Right lobe of liver (tissue), 6 donors: ENCODE measurements at places on chromosomes 4 and X. TPM values are rescaled to one million over a fixed set of nuclear protein-coding genes. Genes with fewer than 3 reads are reported as not detected.

DNA sequence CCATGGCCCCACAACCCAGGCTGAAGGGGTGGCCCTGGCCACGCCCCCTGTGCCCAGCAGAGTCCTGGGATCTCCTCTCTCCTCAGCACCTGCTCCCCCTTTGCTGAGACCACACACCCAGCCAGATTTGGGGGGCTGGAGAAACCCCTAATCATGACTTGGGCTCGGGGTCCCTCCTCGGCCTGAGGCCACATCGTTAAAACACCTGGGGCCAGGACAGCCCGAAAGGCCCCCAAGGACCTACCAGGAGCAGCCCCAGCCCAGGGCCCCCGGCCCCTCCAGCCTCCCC, 116.7 kb downstream of the FAM53A start:
- peak; percentile 35 for DNase-seq
- H3K27me3 ChIP-seq = no peaks in the 10 kb centered on the region
- H3K4me1 ChIP-seq = no peaks in the 10 kb centered on the region
- H3K4me3 ChIP-seq = no peak overlapping the region
- H3K27ac ChIP-seq = no peak overlapping the region

- peak overlapping the region; percentile 86 for H3K4me3 ChIP-seq
- peak overlapping the region; percentile 81 for H3K27ac ChIP-seq
- no peaks in the 10 kb centered on the region for H3K27me3 ChIP-seq
- no peaks in the 10 kb centered on the region for H3K4me1 ChIP-seq
- H3K36me3 ChIP-seq = peaks cover 9% of the 10 kb centered on the region
- DNase-seq = peak; percentile 56
Observed at GRCh38 chr4:88522702-88523324, 763 bp downstream of the PYURF start.

DNA sequence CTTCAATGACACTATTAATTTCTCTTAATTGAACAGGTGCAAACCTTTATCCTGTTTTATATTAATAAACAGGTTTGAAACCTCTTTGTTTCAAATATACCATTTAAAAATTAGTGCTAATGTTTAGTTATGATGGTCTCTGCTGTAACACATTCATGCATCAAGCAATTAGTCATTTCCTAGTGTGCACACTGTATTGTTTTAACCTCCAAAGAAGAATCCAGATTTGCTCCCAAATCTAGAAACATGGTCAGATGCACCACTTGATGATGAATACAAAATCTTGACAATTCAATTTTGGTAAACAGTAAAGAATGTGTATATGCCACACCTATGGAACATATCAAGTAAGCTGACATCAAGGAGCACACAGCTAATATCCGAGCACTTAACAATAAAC, 157.1 kb downstream of the TRIML1 start:
- H3K4me3 ChIP-seq = no peak overlapping the region
- DNase-seq = no peak
- H3K4me1 ChIP-seq = no peaks in the 10 kb centered on the region
- H3K27me3 ChIP-seq = no peaks in the 10 kb centered on the region

DNA sequence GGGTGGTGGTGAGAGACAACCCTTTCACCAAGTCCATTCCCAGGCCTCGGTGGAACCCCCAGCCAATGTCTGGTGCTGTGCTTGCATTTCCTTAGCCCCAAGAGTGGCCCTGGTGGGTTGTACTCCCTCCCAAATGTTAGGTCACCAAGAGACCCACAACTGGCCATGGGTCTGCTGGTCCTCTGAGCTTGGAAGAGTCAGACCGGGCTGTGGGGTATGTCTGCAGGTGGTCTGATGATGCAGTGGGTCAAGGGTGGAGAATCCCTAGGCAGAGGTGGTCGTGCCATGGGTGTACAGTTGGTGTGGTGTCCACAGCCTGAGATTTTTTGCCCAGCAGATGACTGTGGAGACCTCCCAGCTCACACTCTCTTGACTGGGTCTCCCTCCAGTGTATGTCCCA, 535.7 kb upstream of the CNKSR2 start:
- no peaks in the 10 kb centered on the region for H3K27me3 ChIP-seq
- H3K27ac ChIP-seq = no peak overlapping the region
- H3K4me1 ChIP-seq = no peaks in the 10 kb centered on the region
- H3K4me3 ChIP-seq = no peak overlapping the region
- H3K36me3 ChIP-seq = no peaks in the 10 kb centered on the region

SERTM2 gene
- total RNA-seq = 29.1 TPM

DNA sequence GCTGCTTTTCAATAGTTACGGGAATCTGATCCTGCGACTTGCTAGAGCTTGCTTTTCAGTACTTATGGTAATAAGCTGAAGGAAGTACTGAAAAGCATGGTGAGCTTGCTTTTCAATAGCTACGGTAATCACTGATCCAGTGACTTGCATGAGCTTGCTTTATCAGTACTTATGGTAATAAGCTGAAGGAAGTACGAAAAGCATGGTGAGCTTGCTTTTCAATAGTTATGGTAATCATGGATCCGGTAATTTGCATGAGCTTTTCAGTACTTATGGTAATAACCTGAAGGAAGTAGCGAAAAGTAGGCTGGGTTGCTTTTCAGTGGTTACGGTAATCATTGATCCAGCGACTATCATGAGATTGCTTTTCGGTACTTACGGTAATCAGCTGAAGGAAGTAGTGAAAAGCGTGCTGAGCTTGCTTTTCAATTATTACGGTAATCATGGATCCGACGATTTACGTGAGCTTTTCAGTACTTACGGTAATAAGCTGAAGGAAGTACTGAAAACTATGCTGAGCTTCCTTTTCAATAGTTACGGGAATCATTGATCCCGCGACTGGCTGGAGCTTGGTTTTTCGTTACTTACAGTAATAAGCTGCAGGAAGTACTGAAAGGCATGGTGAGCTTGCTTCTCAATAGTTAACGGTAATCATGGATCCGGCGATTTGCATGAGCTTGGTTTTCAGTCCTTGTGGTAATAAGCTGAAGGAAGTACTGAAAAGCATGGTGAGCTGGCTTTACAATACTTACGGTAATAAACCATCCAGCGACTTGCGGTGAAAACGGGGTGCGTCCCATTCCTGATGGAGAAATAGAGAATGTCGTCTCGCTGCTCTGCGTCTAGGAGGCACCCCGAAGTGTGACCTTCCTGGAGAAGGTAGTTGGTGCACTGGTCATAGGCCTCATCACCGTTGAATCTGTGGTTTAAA, 6.5 kb downstream of the CRLF2 start:
- H3K36me3 ChIP-seq = no peaks in the 10 kb centered on the region
- no peak overlapping the region for H3K27ac ChIP-seq
- DNase-seq = no peak
- H3K4me3 ChIP-seq = peak overlapping the region; percentile 45

DNA sequence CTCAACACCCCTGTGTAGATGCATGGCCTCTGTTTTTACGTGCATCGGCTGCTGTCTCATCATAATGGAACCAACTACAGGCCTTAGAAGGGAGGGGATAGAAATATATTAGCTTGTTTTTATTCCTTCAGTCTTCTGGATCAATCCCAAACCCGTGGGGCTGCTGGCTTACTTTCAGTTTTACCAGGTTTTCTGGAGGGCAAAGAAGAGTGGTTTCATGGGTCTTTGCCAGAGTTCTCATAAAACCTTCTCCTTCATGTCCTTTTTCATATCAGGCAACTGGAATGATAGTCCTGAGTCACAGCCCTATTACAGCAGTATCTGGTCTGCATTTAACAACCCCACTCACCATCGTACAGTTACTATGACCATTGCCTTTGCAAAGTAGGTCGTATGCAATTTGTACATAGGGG, 34.6 kb downstream of the PPP2R2C start:
- no peak overlapping the region for H3K27ac ChIP-seq
- no peaks in the 10 kb centered on the region for H3K27me3 ChIP-seq
- no peaks in the 10 kb centered on the region for H3K4me1 ChIP-seq
- H3K4me3 ChIP-seq = no peak overlapping the region
- no peak for DNase-seq
- H3K36me3 ChIP-seq = no peaks in the 10 kb centered on the region

EDA2R gene
- 0.09 TPM for total RNA-seq

STARD8 gene
- 9.3 TPM for total RNA-seq

- H3K27me3 ChIP-seq = no peaks in the 10 kb centered on the region
- no peak overlapping the region for H3K27ac ChIP-seq
- no peak overlapping the region for H3K4me3 ChIP-seq
- no peak for DNase-seq
Observed at GRCh38 chr4:188551156-188551555, 411.9 kb downstream of the TRIML1 start.

GRCh38 chr4:84691170-84691691, 108.3 kb downstream of the CDS1 start:
- no peak overlapping the region for H3K4me3 ChIP-seq
- H3K4me1 ChIP-seq = no peaks in the 10 kb centered on the region
- no peak overlapping the region for H3K27ac ChIP-seq
- no peaks in the 10 kb centered on the region for H3K27me3 ChIP-seq
- peaks cover 58% of the 10 kb centered on the region for H3K36me3 ChIP-seq
- no peak for DNase-seq

- no peaks in the 10 kb centered on the region for H3K27me3 ChIP-seq
- H3K36me3 ChIP-seq = no peaks in the 10 kb centered on the region
- DNase-seq = no peak
- H3K4me1 ChIP-seq = no peaks in the 10 kb centered on the region
- H3K4me3 ChIP-seq = no peak overlapping the region
Observed at GRCh38 chr4:36320117-36320896, 38.9 kb downstream of the DTHD1 start.

PFKFB1 gene
- 5.8 TPM for total RNA-seq

HPGDS gene
- total RNA-seq = 0.86 TPM

RBM46 gene
- 0.15 TPM for total RNA-seq

ZNF630 gene
- total RNA-seq = not detected

PRDM8 gene
- 0.12 TPM for total RNA-seq

DNA sequence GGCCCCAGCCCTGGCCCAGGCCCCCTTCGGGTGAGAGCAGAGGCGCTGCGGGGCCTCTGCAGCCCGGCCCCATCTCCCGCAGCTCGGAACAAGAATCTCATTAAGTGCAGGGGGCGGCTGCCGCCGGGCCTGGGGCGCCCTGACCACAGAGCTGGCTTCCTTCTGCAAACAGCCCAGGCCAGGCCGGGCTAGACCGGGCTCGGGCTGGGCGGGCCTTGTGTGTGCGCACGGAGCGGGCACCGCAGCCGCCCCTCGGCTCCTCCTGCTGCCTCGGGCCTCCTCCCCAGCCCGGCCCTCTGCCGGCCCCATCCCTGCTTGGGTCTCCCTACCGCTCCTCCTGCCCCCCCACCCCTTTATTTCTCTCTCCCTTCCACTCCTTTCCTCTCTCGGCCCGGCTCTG, 83.3 kb downstream of the EFNB1 start:
- no peaks in the 10 kb centered on the region for H3K27me3 ChIP-seq
- no peak for DNase-seq
- H3K4me3 ChIP-seq = no peak overlapping the region
- H3K27ac ChIP-seq = no peak overlapping the region

DNA sequence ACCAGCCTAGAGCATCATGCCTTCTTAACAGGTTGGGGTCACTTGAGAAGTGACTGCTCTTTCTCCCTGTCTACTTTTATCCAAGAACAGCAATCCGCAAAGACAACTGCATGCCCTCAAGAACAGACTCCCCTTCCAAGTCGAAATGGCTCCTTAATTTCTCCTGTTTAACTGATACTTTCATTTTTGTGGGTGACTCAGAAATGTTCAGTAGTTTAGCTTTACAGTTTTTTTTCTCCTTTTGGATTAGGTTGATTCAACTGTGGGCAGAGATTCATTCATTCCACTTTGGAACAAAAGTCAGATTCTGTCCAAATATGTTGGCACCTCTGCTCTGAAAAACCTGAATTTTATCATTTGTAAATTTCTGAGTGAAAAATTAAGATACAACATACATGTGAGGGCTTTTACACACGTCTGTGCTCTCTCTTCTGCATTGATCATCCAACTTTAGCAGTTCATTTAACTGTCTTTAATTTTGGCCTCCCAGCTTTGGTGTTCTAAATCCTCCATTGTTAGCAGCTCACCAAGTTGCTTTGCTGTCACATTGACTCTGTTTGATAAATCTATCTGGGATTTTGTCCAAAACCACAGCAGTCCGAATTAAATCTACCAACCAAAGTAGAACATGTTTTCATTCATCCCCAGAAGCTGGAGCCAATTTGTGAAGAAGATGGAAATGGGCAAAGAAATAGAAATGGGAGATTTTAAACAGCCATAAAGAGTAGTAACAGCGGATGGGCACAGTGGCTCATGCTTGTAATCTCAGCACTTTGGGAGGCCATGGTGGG, 50.0 kb downstream of the HOPX start:
- H3K27me3 ChIP-seq = no peaks in the 10 kb centered on the region
- DNase-seq = no peak

DNA sequence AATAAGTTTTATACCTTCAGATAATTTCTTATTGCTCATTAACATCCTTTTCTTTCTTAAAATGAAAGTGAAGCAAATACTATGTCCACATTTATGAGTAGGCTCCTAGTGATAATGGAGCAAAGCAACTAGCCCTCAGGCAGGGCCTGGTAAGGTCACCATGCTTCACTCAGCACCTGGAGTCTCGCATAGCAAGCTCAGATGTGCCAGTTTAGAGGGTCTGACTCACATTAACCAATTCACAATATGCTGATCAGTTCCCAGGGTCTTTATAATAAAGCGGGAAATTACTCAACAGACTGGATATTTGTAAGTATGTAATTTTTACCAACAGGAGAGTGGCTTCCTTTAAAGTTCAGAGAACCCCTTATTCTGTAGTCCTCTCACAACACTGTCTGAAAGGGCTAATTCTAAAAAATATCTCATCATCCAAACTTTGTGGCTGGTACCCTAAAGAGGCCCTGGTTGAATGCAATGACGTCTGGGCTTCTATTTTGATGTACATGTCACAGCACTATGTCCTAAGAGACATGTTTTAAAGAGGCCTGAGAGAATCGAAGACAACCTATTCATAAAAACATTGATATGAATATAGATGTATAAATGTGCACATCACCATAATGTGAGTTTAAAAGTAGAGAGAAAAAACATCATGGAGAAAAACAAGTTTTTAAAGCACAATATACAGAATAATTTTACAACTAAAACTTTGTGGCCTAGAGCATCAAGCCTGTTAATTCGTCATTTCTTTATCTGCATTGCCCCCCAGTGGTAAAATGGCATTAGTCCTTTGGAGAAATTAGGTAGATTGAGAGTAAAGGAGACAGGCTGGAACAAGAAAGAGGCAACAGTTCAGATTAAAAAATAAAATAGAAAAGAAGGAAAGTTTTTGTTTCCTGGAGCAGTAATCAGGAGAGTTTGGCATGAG, 44.3 kb downstream of the IL21 start:
- no peaks in the 10 kb centered on the region for H3K27me3 ChIP-seq
- DNase-seq = no peak
- no peak overlapping the region for H3K4me3 ChIP-seq
- no peaks in the 10 kb centered on the region for H3K4me1 ChIP-seq
- no peak overlapping the region for H3K27ac ChIP-seq
